HT-29 (cell line): ENCODE measurements at places on chromosomes 13 and 19. TPM values are rescaled to one million over a fixed set of nuclear protein-coding genes. Genes with fewer than 3 reads are reported as not detected.

Gene MADCAM1
- total RNA-seq = 0.31 TPM in 1 of 2 replicates, not detected in the other

Gene SOX1
- total RNA-seq = not detected in 2 replicates

Gene C5AR1
- 0.13 and 0.28 TPM in 2 replicates for total RNA-seq

Gene KIR2DL1
- not detected in 2 replicates for total RNA-seq

Gene SULT2A1
- total RNA-seq = not detected in 2 replicates

Gene KASH5
- not detected in 2 replicates for total RNA-seq

Gene FBXO46
- total RNA-seq = 44.4 and 57.6 TPM in 2 replicates

Gene MAP3K10
- 9.7 and 15.2 TPM in 2 replicates for total RNA-seq

Gene SLC10A2
- not detected in 2 replicates for total RNA-seq

Gene DAND5
- total RNA-seq = 0.31 TPM in 1 of 2 replicates, not detected in the other

- DNase-seq = no peak
Observed at GRCh38 chr13:48184260-48184659, 48.7 kb upstream of the ITM2B start.

- peak; percentile 91 for DNase-seq
Observed at GRCh38 chr19:46487802-46488445, 7.7 kb downstream of the PNMA8B start.

GRCh38 chr19:15891434-15891833, 6.4 kb downstream of the CYP4F2 start:
- no peak for DNase-seq

GRCh38 chr19:31317570-31317969, 31.7 kb downstream of the TSHZ3 start:
- DNase-seq = no peak

DNA sequence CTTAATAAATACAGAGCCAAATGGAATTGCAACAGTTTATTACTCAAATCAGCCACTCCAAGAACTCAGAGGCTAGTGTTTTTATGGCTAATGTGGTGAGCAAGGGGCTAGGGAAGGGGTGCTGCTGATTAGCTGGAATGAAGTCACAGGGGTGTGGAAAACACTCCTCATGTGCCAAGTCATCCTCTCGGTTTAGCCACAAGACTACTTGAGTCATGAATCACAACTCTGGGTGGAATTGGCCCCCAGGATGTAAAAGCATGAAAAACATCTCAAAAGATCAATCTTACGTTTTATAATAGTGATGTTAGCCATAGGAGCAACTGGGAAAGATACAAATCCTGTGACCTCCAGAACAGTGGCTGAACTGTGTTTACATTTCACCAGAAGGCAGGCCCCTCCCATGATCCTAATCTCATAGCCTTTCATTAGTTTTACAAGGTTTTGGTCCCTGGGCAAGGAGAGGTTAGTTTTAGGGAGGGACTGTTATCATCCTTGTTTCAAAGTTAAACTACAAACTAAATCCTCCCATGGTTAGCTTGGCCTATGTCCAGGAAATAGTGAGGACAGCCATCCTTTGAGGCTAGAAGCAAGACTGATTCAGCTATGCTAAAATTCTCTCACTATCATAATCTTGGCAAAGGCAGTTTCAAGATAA, 2020.1 kb upstream of the PCDH20 start:
- peak; percentile 68 for DNase-seq

DNA sequence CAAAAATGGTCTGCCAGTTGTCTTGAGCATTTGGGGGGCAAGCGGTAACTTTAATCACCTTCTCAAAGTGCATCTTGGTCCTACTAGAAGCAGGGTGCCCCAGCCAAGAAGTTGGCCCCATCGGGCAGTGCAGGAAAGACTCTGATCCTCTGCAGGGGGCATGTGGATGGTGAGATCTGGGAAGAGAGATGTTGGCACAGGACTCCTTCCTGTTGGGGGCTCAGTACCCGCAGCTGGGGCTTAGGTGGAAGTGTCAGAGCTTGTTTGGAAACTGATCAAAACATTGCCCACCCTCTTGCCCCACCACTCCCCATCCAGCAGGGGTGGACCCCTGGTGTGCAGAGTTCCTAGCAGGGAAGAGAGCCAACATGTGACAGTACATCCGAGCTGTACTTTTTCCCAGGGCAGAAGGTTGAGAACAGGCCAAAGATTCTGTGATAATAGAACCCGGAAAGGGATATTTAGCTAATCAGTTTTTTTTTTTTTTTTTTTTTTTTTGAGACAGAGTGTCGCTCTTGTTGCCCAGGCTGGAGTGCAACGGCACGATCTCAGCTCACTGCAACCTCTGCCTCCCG, 8.8 kb downstream of the RRAS start:
- no peak for DNase-seq

DNA sequence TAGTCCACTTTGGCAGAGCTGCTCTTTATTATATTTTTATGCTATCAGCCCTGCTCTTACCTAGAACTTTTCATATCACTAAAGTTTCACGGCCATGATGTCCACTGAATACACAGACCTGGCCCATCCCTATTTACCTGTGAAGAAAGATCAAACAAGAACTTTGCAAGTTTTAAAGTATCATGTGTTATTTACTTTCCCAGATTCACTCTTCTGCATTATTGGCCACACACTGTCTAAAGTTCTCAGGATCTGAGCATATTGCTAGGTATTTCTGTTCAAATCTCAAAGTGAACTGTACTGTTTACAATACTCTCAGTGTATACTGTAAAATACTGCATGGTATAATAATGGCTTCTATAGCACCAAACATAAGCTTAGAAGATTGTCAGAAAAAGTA, 405.2 kb downstream of the KLF12 start:
- no peak for DNase-seq

DNA sequence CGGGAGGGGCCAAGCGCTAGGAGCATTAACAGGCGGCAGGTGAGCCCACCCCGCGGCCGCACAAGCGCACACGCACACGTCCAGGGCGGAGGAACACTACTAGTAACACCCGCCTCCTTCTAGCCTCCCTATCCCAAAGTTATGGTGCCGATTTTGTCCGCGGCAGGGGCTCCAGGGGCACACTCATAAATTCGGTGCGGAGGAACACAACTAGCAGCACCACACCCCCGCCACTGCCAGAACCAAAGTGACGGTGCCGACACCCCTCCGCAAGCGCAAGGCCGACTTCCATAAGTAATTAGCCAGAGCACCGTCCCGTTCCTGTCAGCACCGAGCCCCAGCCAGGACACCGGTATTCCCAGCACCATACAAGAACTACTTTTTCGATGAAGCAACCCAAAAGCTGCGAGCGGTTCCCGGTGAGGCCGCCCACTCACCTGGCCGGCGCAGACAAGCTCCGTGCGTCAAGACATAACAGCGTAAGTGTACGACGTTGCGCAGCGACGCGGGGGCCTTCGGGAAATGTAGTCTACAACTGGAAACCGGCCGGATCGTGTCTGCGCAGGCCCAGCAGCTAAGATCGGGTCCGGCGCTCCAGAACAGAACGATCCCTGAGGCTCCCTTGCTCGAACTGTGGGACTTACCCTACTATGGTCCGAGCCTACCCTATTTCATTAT, at the start of the genes ZNF540 and ZNF571:
ZNF540 (plus strand) TSS at position 573 of the 678 bp plus-strand sequence. CDS start 3,572 bp downstream, outside the sequence.
ZNF571 (minus strand) TSS at position 489 of the 678 bp plus-strand sequence. CDS start 8,116 bp downstream, outside the sequence.
- no peak for DNase-seq

DNA sequence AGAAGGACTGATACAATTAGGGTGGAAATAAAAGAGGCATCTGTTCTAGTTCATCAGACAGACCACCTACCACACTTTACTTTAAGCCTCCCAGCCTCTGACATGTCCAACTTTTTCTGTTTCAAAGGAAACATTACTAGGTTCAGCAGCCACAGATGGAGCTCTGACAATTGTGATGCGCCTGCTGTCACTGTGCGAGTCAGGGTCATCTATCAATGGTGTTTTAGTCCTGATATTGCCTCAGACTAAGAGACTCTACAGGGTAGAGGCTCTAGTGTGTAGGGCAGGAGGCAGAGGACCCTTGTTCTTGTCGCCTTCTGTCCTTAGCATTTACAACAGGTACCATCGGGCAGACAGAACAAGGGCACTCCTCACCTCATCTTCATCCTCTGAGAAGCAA, 685.0 kb upstream of the SGCG start:
- no peak for DNase-seq

GRCh38 chr19:46067691-46068090, 26.9 kb upstream of the IGFL4 start:
- no peak for DNase-seq

DNA sequence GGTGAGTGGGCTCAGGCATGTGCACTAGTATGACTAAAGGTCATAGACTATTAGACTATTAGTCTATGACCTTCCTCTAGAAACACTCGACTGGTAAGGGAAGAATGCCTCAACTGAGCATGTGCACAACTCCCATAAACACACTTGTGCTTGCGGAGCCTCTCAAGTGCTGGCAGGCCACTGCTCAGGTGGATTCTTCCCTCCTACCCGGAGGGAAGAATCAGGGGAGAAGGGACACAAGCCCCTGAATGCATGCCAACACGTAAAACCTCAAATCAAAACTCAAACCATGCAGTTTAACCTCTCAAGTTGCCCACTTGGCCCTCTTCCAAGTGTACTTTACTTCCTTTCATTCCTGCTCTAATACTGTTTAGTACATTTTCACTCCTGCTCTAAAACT, 287.6 kb upstream of the SGCG start:
- no peak for DNase-seq

GRCh38 chr19:44757057-44757734, 8.7 kb downstream of the BCL3 start:
- no peak for DNase-seq

DNA sequence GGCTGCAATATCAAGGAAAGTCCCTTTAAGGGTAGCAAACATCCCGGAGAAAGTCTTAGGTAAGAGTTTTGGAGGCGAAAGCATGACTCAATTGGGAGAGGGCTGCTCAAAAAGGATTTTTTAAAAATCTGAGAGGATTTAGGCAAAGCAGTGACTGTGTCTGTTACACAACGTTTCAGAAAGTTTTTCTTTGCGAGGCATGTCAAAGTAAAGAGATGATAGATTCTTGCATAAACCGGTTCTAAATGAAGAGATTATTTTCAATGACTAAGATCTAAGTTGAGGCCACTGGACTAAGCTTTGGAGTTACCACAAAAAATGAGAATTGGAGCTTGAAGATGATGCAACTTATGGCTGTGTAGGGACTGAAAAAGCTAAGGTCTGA, 43.7 kb upstream of the ENOX1 start:
- DNase-seq = no peak

GRCh38 chr13:75318138-75318833, 163.7 kb downstream of the TBC1D4 start:
- DNase-seq = no peak

DNA sequence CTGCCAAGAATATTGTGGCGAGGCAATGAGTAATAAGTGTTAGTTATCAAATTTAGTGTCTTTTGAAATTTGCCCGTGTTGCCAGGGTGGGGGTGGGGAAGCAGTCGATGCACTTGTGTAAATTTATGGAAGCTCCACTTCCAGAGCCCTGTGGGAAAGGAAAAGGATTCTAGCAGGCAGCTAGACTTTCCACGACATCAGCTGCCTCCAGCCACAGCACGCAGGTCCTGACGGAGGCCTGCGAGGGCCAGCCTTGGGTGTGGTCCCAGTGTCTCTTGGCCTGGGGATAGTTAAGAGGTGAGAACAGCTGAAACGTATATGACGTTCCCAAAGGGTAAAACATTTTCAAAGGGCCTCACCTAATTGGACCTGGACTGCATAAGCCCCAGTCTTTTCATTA, 433.0 kb downstream of the TSHZ3 start:
- no peak for DNase-seq

- no peak for DNase-seq
Observed at GRCh38 chr19:11096210-11096841, 7.1 kb downstream of the LDLR start.

DNA sequence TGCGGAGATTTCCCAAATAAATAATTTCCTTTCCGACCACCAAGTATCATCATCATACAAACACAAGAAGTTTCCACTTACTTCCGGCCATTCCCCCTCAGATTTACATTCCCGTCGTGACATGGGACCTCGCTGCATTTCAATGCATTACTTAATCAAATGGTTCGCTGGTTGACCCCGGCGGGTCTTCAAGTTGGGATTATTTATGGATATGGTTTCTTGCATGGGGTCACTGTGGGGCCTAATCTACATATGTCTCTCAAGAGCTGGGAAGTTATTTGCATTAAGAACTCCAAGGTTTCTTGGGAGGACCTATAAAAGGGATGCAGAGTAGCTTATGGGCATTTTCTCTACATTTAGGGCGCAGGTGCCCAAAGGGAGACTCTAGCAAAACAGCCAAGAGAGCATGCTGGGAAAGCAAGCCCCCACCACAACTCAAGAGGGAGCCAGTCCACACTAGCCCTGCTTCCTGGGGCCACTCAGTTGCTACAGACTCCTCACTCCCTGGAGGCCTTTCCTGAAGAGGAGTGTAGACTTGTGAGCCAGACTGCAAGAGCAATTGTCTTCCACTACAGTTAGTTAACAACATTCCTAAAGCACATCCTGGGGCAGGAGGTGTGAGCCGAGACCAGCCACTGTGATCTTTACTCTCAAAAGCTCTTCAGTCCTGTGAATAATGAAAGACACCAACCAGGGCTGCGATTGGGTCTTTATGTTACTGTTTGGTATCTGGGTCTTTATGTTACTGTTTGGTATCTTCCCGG, 125.3 kb downstream of the KATNAL1 start:
- DNase-seq = no peak

GRCh38 chr13:108270442-108270841, 924 bp downstream of the TNFSF13B start:
- no peak for DNase-seq

GRCh38 chr13:112959701-112960542, 9.1 kb upstream of the MCF2L start:
- DNase-seq = no peak

- no peak for DNase-seq
Observed at GRCh38 chr13:27302643-27303262, 32.1 kb downstream of the RASL11A start.

GRCh38 chr13:49985129-49985528, 11.7 kb upstream of the TRIM13 start:
- DNase-seq = no peak

DNA sequence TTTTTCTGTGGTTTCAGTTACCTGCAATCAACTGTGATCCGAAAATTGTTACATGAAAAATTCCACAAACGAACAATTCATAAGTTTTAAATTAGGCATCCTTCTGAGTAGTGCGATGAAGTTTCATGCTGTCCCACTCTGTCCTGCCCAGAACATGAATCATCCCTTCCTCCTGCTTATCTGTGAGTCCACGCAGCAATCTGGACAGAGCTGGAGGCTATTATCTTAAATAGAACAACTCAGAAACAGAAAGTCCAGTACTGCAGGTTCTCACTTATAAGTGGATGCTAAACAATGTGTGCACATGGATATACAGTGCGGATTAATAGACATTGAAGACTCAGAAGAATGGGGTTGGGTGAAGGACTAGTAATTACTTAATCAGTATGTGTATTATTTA, 583.7 kb upstream of the SPRY2 start:
- no peak for DNase-seq

GRCh38 chr13:45298206-45298505, 42.8 kb downstream of the TPT1 start:
- DNase-seq = no peak

DNA sequence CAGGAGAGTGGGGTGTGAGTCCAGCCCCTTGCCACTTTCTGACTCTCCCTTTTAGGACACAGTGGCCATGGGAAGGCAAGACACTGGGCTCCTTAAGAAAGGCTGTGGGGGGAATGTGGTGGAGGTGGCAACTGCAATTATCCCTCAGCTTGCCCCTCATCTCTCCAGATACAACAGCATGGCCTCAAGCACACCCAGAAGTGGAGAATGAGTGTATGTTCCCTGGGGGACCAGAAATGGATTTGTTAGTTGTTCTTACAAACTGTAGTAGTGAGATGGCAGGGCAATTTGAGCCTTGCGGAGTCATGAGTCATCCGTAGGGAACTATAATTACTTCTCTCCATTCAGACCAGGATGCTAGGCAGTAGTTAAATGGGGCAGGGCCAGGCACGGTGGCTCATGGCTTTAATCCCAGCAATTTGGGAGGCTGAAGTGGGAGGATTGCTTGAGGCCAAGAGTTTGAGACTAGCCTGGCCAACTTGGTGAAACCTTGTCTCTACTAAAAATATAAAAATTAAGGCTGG, 25.6 kb upstream of the CXCL17 start:
- DNase-seq = peak; percentile 62
